ENCODE measurements at places on chromosomes 4 and X. TPM values are rescaled to one million over a fixed set of nuclear protein-coding genes. Genes with fewer than 3 reads are reported as not detected.

Gene SMC1A
- 14.5 TPM for total RNA-seq

Gene FSTL5
- 0.50 TPM for total RNA-seq

Gene RBM46
- total RNA-seq = not detected

Gene PDZD11
- total RNA-seq = 40.3 TPM

Gene SMIM10L2A
- total RNA-seq = 0.50 TPM

Gene XK
- total RNA-seq = 0.25 TPM

Gene DSPP
- not detected for total RNA-seq

Gene MND1
- total RNA-seq = 8.4 TPM

Gene STBD1
- total RNA-seq = 7.2 TPM

Gene SORCS2
- total RNA-seq = 1.5 TPM

Gene PPEF2
- under 0.01 TPM for total RNA-seq

Gene DNAAF6
- not detected for total RNA-seq

Gene CCKAR
- not detected for total RNA-seq

Gene CETN2
- 39.2 TPM for total RNA-seq

Gene NEUROG2
- total RNA-seq = not detected

All from uterine smooth muscle cell (primary cell).